ENCODE measurements at places on chromosomes 4 and X. TPM values are rescaled to one million over a fixed set of nuclear protein-coding genes. Genes with fewer than 3 reads are reported as not detected.

Gene DRD5
- not detected for total RNA-seq

Gene GLOD5
- 0.94 TPM for total RNA-seq

Gene PCDH19
- total RNA-seq = 0.66 TPM

Gene SYN1
- 0.85 TPM for total RNA-seq

Gene P2RY10
- total RNA-seq = 1.9 TPM

Gene MSX1
- total RNA-seq = 2.3 TPM

Gene PABPC1L2B
- not detected for total RNA-seq

Gene SMPX
- not detected for total RNA-seq

Gene ZNF732
- not detected for total RNA-seq
